Erythroblast (primary cell): ENCODE measurements at places on chromosomes 13 and 19.

DNA sequence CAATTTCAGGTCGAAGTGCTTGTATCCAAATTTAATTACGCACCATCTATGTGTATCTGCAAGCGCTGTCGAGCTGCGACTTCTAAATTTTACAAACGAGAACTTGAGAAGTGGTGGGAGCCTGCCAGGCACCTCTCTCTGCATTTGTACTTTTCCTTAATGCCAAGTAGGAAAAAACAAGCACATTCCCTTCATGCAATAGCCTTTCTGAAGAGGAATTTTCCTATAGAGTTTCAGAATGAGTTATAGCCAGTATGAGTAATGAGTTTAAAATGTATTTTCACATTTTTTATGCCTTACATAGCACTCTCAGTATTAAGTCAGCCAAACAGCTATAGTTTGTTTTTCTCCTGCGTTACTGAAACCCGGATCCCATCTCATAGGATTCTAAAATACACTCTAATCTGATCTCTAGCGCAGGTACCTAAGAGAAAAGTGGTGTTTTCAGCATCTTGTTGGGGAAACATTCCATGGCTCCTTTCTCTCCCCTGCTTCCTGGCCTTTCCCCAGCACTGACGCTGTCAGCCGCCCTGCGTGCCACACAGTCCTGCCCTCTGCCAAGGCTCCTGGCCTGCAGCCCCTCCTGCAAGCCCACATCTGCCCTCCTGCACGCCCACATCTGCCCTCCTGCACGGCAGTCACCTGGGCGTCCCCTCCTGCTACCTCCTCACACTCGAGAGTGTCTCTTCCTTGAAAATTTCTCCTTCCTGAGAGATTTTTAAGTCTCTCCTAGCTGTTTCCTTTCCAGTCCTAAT, 526.9 kb downstream of the MYO16 start:
- DNase-seq = no peak

GRCh38 chr19:6450166-6450565, 9.4 kb downstream of the SLC25A23 start:
- DNase-seq = no peak

DNA sequence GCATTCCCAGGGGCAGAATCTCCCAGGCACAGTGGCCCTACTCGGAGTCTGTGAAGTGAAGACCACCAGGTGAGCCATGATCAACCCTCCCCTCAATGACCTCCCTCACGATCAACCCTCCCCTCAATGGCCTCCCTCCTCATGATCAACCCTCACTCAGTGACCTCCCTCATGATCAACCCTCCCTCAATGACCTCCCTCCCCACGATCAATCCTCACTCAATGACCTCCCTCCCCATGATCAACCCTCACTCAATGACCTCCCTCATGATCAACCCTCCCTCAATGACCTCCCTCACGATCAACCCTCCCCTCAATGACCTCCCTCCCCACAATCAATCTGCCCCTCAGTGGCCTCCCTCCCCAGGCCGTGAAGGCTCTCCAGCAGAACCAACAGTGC, 32.1 kb downstream of the SBNO2 start:
- no peak for DNase-seq

- no peak for DNase-seq
These were observed 370.9 kb downstream of the KLF5 start for GRCh38 chr13:73429701-73430100.

DNA sequence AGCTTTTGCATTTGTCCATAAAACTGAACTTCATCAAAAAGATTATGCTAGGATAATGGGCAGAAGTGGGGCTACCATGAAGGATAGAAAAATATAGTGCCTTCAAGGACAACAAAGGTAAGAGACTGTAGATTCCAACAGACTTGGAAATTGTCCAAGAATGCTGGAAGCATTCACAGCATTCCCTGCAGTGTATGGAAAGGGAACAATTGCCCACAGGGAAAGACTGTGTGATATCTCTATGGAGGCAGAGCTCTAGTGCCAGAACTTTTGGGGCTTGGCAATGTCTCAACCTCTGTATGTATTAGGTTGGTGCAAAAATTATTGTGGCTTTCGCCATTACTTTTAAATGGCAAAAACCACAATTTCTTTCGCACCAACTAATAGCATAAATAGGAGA, 1598.8 kb upstream of the MIR17HG start:
- no peak for DNase-seq

GRCh38 chr19:15028490-15028889, 20.8 kb upstream of the CASP14 start:
- DNase-seq = no peak

DNA sequence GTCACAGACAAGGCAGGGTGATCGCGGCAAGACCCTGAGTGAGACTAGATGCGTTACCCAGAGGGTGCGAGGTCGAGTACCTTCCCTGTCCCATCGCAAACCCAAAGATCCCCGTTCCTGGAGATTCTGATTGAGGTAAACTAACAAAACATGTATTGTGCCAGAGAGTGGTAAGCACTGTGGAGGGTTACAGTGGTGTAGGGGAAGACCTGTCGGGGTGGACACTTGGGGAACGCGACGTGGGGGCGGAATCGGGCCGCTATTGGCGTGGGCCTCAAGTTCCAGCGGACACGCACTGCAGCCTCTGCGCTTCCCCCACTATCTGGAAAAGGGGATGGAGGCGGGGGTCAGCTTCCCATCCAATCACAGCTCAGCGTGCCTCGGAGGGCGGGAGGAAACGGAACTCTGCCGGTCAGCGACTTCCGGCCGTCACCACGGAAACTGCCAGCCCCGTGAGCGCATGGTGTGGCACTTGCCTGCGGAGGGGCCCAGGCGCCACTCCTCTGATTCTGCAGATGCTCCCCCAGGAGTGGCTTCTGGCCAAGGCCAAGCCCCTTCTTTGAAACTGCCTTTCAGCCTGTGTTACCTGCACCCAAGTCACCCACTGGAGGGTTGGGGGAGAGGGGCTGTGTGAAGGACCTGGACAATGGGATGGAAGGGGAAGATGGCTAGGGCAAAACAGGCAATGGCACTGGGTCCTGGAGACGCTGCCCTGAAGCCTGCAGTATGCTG, 1.0 kb upstream of the UBE2M start:
- no peak for DNase-seq

- DNase-seq = no peak
These were observed 5.7 kb upstream of the ZC3H13 start for GRCh38 chr13:46058268-46058667.

- DNase-seq = no peak
These were observed 62.8 kb upstream of the CEACAM8 start for GRCh38 chr19:42657556-42657955.
